ENCODE measurements at places on chromosomes 5 and 9.

- DNase-seq: no peak
Observed at GRCh38 chr9:15104826-15105420, 194.7 kb upstream of the FREM1 start.

DNA sequence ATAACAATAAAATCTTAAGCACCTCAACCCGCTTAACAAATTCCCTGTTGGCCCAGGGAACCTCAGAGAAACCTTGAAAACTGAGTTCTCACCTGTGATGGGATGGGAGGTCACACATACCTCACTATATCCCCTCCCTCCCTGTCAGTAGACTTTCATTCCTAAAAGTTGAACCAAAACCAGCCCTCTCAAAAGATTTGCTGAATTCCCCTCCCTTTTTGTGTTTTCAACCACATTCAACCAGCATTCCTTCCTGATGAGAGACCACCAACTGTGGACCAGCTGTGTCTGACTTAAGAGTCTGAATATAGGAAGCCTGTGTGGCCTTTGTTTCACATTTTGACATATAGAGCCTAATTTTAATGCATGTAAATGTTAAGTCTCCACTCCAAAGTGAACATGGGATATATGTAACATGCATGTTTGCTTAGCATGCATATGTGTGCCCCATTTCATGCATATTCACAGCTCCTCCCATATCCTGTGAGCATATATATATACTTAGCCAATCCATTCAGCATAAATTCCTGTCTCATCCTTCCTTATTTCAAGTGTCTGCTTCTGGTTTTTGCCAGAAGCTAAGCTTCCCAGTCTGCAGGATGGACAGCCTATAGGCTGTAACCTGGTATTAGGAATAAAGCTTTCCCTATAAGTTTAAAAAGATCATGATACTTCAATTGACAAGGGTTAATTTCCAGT lies 604.6 kb downstream of the PTPRD start:
- DNase-seq: no peak

DNA sequence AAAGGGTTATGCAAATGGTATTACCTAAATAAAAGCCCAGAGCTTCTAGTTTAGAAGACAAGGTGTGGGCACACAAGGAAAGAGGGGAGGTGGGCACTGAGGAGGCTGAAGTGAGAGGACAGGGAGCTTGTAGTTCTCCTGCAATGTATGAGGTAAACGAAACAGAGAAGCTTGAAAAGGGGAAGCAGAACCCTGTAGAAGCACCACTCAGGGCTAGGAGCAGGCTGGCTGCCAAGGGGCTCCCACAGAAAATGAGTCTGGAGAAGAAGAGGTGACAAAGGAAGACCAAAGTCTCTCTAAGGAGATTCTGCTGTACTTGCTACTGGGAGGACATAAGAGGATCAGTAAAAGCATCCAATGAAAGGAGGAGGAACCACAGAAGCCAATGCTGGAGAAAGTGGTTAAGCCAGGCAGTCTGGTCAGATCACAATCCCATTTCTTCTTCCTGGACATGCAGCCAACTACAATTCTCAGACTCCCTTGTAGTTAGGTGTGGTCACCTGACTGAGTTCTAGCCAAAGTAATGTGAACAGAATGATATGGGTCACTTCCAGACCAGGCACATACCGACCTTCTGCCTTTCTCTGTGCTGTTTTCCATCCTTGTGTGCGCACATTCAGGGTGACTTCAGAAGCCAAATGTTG lies 174.5 kb upstream of the MAP3K1 start:
- DNase-seq: no peak

DNA sequence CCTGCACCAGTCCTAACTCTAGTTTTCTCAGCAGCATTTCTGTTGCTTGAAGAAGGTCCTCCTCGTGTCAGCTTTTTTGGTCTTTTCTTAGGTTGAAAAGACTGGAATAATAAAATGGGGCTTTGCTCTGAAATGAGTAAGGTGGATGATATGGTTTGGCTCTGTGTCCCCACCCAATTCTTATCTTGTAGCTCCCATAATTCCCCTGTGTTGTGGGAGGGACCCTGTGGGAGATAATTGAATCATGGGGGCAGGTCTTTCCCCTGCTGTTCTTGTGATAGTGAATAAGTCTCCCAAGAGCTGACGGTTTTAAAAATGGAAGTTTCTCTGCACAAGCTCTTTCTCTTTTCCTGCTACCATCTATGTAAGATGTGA lies 53.6 kb downstream of the LIX1 start:
- no peak for DNase-seq

GRCh38 chr5:150529555-150529954 lies 21.6 kb downstream of the NDST1 start:
- no peak for DNase-seq

GRCh38 chr9:112894041-112894440 lies 3.4 kb upstream of the SLC46A2 start:
- DNase-seq: no peak

DNA sequence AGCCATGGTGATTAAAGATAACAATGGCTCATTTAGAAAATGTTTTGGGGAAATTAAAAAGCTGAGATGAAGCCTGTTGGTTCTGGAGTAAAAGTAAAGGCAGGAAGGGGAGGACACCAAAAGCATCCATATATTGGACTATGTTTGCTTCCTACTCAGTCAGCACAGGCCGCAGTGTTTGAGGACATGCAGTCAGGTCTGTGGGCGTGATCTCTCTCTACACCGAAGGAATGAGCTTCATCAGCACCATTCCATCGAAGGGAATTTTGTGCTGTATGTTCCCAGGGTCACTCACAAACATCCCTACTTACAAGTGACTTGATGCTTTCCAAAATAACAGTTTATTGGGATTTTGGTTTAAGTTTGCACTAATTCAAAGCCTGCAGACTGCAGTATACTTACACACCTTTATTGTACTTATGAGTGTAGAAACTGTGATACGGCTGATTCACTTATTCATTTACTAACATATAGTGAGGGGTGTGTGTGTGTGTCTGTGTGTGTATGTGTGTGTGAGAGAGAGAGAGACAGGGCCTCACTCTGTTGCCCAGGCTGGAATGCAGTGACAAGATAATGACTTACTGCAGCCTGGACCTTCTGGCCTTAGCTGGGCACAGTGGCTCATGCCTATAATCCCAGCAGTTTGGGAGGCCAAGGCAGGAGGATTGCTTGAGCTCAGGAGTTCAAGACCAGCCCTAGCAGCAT lies 13.4 kb upstream of the CDK5RAP2 start:
- DNase-seq: no peak

DNA sequence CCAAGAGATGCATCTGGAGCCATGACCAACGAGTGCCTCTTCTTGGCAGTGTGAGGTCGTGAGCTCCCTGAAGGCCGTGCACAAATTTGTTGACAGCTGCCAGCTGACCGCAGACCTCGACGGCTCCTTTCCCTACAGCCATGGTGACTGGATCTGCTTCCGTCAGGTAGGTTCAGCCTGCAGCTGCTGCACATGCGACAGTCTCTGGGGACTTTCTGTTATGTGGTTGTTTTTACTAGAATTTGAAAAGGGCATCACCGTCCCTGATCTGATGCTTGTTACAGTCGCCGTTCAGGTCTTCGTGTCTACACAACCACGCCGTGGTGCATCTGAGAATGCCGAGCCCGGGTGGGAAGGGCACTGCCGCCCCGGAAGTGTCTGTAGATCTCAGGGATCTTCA lies 36.5 kb upstream of the LRRC14B start:
- no peak for DNase-seq

DNA sequence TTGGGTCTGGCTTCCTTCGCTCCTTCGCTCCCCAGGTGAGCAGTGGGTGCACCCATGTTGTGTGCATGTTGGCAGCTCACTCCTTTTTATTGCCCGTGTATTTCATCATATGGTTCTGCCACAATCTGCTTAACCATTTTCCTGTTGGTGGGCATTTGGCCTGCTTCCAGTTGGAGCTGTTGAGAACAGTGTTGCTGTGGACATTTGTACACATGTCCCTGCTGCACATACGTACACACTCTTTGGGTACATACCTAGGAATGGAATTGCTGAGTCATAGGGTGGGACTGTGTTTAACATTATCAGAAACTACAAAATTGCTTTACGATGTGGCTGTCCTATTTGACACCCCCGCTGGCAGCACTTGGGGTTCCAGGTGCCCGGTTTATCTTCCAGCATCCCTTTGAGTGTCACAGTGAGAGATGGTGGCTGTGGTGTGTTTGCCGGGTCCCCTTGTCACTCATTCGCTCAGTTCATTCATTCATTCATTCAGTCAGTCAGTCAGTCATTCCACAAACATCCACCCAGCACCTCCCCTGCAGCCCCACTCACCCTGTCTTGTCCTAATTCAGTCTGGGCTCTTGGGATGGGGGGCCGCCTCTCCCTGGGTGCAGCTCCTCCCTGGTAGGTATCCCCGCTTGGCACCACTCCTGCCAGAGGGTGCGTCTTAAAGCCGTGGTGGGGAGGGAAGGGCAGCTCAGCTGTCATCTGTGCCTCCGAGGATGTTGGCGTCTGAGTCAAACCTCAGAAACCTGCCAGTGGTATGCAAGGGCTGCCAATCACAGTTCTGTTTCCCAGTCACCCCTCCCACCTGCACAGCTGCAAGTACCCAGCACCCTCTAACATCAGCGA lies 7.9 kb upstream of the FIBCD1 start:
- no peak for DNase-seq

DNA sequence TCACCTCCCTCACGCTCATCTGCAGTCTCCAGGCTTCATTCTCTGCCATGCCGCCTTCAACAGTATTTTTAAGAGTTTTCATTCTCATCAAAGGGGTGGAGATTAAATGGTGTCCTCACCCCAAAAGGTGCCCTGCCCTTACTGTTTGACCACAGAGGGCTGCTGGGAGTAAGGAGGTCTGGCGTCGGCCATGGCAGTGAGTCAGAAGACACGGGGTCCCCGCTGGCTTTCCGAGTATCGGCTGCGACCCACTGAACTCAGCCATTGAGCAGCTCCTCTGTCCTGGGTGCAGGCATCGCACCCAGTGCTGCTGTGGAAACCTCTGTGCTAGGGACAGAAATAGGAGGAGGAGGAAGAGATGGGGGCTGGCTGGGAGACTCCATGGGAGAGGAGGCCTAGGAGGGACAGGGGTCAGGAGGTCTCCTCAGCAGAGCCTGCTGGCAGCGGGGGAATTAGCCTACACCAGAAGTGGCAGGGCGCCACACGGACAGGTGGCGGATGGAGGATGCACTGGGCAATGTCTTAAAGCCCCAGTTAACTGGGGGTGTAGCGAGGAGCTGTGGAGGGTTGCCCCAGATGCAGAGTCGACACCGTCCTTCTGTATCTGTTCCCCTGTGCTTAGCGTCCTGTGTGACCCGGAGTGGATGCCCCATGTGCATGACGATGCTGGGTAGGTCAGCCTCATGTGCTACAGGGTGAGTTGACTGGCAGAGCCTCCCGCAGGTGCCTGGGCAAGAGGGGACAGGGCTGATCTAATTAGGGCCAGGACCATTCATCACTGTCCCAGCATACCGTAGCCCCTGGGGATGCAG lies 15.4 kb upstream of the PLEKHG4B start:
- no peak for DNase-seq

GRCh38 chr5:10724781-10725507 lies 36.1 kb downstream of the DAP start:
- no peak for DNase-seq

- no peak for DNase-seq
Observed at GRCh38 chr5:147481874-147482705, 27.8 kb downstream of the DPYSL3 start.

DNA sequence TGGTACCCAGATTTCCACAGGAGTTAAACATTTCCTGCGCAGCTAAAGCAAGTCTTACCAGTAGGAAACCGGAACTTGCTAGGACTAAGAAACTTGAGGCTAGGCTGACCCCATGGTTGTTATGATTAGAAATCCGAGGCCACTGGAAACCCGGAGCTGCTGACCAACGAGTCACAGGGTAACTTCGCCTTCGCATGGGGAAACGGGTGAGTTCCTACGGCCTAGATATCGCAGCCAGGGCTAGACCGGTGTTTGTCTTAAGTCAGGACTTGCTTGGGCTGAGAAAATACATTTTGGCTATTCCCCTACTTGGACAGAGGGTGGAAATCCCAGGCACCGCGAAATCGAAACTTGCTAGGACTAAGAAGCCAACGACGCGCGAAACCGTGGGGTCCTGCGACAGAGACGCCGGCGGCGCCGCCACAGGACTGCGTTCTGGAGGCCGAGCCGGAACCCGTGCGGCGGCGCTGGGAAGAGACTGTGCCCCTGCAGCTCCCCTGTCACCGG lies 1.6 kb upstream of the ANXA2R start:
- DNase-seq: peak; percentile 83

- DNase-seq: no peak
Observed at GRCh38 chr5:21225223-21226064, 1237.4 kb upstream of the CDH18 start.

GRCh38 chr5:135186662-135187522 lies 152.9 kb upstream of the PITX1 start:
- DNase-seq: no peak

DNA sequence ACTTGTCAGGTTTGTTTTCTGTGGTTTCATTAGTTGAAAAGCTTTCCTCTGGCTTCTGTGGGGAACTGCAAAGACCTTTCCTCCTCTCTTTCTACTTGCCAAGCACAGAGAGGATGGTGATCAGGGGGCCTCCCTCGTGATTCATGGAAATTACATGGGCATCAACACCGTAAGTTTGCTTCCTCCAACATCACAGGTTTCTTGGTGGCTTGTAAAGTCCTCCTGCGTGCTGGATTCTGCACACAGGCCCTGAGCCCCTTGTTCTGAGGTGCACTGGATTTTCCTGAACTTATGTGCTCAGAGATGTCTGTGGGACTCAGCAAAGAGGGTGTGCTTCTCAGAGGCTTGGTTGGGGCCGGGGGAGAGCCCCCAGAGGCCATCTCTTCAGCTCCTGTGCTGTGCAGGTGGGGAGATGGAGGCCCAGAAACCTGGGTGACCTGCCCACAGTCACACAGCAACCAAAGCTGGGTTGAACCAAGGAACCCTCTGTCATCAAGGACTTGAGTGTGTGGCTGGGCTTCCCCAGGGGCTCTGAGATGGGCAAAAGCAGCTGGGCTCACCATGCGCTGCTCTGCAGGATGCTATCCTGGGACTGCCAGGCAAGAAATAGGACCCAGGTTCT lies 36.5 kb downstream of the RGS3 start:
- no peak for DNase-seq

DNA sequence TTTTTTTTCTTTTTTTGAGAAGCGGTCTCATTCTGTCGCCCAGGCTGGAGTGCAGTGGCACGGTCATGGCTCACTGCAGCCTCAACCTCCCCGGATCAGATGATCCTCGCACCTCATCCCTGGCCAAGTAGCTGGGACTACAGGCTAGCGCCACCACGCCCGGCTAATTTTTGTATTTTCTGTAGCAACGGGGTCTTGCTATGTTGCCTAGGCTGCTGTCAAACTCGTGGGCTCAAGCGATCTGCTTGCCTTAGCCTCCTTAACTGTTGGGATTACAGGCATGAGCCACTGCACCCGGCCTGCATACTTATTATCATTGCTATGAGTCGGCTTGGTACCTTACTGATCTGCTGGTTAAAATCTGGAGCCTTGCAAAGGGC lies 790 bp upstream of the IARS1 start:
- no peak for DNase-seq

Measured in natural killer cell treated with Interleukin-12 subunit alpha and Interleukin-12 subunit beta and Interleukin-15 and Interleukin-18, amount 100 ng/mL, for 72 hours (primary cell).